ENCODE measurements at places on chromosomes 5 and 9. TPM values are rescaled to one million over a fixed set of nuclear protein-coding genes. Genes with fewer than 3 reads are reported as not detected.

DOCK2 gene
- total RNA-seq, result 0.20 TPM

NPR3 gene
- 0.04 TPM for total RNA-seq

SLC6A3 gene
- total RNA-seq, result not detected

DNAJC18 gene
- total RNA-seq, result 7.6 TPM

TCF7 gene
- 0.07 TPM for total RNA-seq

GPR151 gene
- total RNA-seq, result not detected

IGFBPL1 gene
- total RNA-seq, result 0.33 TPM

ANXA2R gene
- 1.4 TPM for total RNA-seq

PROB1 gene
- 2.5 TPM for total RNA-seq

DOLPP1 gene
- 18.4 TPM for total RNA-seq

SNCB gene
- total RNA-seq, result not detected

SPINK4 gene
- not detected for total RNA-seq

FAM78A gene
- total RNA-seq, result 3.7 TPM

NMUR2 gene
- not detected for total RNA-seq

ANKRD20A1 gene
- total RNA-seq, result 1.6 TPM

TPRN gene
- 6.4 TPM for total RNA-seq

TLX3 gene
- not detected for total RNA-seq

MCTP1 gene
- 192 TPM for total RNA-seq

ZBTB34 gene
- total RNA-seq, result 8.4 TPM

UNC13B gene
- total RNA-seq, result 70.2 TPM

SLF1 gene
- 14.2 TPM for total RNA-seq

VDAC1 gene
- total RNA-seq, result 454 TPM

EEIG1 gene
- 5.2 TPM for total RNA-seq

C5orf22 gene
- total RNA-seq, result 21.3 TPM

TMEM174 gene
- total RNA-seq, result 0.07 TPM

CDH18 gene
- not detected for total RNA-seq

POLK gene
- 38.3 TPM for total RNA-seq

GRIN3A gene
- not detected for total RNA-seq

HTR4 gene
- total RNA-seq, result not detected

NOXA1 gene
- total RNA-seq, result 0.66 TPM

SCGB3A2 gene
- not detected for total RNA-seq

TMEM167A gene
- 47.7 TPM for total RNA-seq

UAP1L1 gene
- 15.4 TPM for total RNA-seq

IFNA21 gene
- total RNA-seq, result not detected

KCNN2 gene
- 0.25 TPM for total RNA-seq

PIP5K1B gene
- 0.13 TPM for total RNA-seq

NDST1 gene
- 29.9 TPM for total RNA-seq

HAPLN1 gene
- total RNA-seq, result not detected

AOPEP gene
- 19.2 TPM for total RNA-seq

PITX1 gene
- 0.26 TPM for total RNA-seq

SPAG8 gene
- 0.25 TPM for total RNA-seq

HTR1A gene
- not detected for total RNA-seq

TRIM7 gene
- 15.5 TPM for total RNA-seq

HSD17B3 gene
- total RNA-seq, result not detected

GMCL2 gene
- not detected for total RNA-seq

NOTCH1 gene
- 92.1 TPM for total RNA-seq

PCDHGA10 gene
- total RNA-seq, result 3.1 TPM

KCTD16 gene
- 0.07 TPM for total RNA-seq

KIAA1191 gene
- 105 TPM for total RNA-seq

TARS1 gene
- 242 TPM for total RNA-seq

GLIPR2 gene
- total RNA-seq, result 36.2 TPM

ARL14EPL gene
- total RNA-seq, result 0.39 TPM

FUT7 gene
- not detected for total RNA-seq

PCDHA10 gene
- total RNA-seq, result 0.07 TPM

IFNB1 gene
- total RNA-seq, result not detected
